Activated CD8-positive, alpha-beta T cell treated with anti-CD3 and anti-CD28 coated beads for 36 hours (primary cell): ENCODE measurements at places on chromosomes 3 and 15.

GRCh38 chr3:40190056-40190455, 119.5 kb upstream of the EIF1B start:
- DNase-seq, result no peak

DNA sequence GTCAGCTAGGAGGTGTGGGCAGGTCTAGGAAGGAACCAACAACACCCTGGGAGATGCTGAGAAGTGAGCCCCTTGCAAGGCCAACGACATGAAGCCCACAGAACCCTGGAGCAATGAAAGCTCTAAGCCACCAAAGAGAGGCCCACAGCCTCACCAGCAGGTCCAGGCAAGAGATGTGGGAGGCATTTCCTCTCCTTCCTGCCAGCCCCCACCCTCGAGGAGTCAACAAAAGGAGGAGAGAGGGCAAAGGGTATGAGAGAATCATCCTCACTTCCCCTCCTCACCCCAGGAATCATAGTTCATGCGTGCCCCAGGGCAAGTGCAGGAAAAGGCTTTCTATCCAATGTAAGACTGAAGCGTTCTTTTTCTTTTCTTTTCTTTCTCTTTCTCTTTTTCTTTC, 195.8 kb downstream of the SHQ1 start:
- no peak for DNase-seq

DNA sequence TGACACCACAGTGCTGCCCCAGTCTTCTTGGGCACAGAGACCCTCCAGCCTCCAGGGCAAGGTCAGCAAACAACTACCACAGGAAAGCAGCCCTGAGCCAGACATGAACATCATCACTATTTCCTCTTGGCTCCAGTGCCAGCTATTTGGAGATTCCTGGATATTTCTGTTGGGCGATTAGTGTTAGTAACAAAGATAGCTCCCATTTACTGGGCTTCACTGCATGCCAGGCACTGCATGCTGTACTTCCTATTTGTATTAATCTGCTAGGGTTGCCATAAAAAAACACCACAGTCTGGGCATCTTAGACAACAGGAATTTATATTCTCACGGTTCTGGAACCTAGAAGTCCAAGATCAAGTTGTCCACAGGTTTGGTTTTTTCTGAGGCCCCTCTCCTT, 255.1 kb upstream of the STT3B start:
- DNase-seq, result no peak

GRCh38 chr3:52181543-52181942, 16.4 kb upstream of the ALAS1 start:
- no peak for DNase-seq

GRCh38 chr3:27859821-27860220, 137.7 kb upstream of the EOMES start:
- no peak for DNase-seq

DNA sequence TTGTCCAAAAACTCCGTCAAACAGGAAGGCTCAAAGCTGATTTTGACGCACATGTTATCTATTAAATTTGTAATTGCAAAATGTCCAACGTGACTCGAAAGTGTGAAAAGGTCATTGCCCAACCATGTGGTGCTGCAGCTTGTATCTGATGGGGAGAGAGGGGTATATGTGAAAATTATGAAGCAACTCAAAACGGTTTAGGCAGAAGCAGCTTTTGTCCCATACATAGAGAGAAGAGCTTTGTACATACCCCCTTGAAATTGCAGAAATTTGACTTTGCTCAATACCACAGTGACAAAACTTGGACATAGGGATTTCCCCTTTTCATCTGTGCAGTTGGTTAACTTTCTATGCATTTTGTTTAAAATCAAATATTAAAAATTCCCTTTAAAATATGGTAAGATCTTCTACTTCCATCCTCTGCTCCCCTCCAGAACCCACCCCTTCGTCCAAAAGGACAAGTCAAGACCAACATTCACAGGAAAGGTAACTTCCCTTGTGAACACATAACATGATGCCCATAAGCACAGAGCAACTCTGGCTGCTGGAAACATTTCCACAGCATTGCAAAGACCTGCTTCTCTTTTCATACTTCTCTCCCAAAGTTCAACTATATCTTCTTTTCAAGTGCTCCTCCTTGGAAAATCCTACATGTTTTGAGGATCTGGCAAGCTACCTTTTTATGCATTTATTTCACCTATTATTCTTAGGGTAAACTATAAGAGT, 253.7 kb upstream of the THBS1 start:
- no peak for DNase-seq

GRCh38 chr3:71578054-71578751, 5.3 kb downstream of the FOXP1 start:
- DNase-seq, result no peak

DNA sequence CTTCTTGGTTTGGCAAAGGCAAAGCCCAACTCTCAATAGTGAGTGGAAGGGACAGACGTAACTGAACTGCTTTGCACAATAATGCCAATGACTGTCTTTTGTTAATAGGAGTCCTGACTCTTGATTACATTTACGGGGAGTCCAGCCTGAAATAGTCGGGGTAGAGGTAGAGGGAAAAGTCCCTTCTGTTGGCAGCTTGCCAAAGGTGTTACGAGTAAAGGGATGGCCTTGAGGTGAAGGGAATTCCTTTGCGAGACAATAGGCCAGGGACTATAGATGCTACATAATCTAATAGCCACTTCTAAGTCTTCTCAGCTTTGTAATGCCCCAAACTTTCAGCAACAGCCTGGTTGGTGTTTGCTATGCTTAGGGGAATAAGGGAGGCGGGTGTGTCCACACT, 2.2 kb upstream of the SENP2 start:
- DNase-seq, result no peak

DNA sequence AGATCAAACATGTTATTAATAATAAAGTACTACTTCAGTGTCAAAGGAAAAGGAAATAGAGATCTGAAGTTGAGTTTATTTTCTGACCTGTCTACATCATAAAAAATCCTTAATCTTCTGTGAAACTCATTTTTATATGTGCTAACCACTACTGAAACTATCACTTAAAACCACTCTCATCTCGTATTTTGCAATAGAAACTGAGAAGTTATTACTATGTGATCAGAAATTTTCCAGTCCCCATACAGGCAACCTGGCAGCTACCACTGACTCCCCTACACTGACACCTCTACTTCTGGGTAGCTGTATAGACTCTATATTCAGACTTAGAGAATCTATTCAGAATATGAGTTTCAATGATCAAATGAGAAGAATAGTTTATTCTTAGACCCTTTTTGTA, 8.3 kb downstream of the HDGFL3 start:
- peak; percentile 65 for DNase-seq

DNA sequence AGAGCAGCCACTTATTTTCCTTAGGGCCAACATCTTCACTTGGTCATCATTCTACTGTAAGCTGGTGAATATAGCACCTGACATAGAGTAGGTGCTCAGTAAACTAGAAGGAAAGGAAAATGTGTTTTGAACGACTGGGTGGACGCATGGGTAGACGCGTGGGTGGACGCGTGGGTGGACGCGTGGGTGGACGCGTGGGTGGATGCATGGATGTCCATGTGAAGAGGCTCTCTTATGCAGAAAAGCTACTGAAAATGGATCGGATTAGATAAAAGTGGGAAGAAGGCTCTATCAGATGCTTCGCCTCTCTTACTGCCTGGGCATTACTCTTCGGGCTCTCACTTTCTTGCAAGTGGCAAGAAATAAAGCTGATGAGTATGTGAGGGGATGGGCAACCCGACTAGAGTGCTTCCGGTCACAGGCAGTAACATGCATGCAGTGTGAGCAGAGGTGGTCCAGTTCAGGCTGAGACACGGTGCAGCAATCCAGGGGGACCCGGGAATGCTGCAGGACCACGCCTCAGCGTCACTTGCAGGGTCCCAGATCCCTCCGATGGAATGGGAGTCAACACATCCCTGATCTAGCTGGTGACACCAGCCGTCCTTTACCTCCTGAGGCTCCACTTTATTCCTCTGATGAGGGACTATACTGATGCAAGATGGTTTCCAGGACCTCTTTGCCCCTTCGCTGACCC, 138.0 kb upstream of the MEF2A start:
- no peak for DNase-seq
